Stimulated activated naive CD8-positive, alpha-beta T cell treated with anti-CD3 and anti-CD28 coated beads, Interleukin-15, Interleukin-2, amounts not matched to agents 100 U/mL and 50 U/mL, for 24 hours (primary cell): ENCODE measurements at places on chromosomes 6 and 20.
A peak's percentile ranks its signal among the peaks of the same experiment; 100 is the strongest.

GRCh38 chr6:116370760-116371119 is at the start of gene DSE:
DSE (plus strand) TSS chr6:116370947; CDS start chr6:116399251, 28,304 bp downstream.
- peak; percentile 68 for DNase-seq

DNA sequence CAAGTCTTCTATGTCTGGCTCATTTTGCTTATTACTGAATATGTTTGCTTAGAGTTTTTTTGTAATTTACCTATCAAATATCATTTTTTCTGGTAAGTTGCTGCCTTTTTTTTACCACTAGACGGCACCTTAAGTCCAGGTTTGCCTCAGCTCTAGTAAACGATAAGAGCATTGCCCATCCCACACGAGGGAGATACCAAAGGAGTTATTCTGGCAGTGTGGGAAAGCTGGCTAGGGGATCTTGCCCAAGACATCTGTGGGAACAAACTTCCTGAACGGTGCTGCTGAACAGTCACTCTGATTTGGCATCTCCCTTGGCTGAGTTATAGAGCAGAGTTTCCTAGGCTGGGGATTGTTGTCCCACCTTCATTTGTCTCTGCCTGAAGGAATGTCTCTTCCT is 306.4 kb downstream of the COL12A1 start:
- no peak for DNase-seq

GRCh38 chr6:52331793-52332457 is 30.0 kb upstream of the PAQR8 start:
- DNase-seq, result no peak

DNA sequence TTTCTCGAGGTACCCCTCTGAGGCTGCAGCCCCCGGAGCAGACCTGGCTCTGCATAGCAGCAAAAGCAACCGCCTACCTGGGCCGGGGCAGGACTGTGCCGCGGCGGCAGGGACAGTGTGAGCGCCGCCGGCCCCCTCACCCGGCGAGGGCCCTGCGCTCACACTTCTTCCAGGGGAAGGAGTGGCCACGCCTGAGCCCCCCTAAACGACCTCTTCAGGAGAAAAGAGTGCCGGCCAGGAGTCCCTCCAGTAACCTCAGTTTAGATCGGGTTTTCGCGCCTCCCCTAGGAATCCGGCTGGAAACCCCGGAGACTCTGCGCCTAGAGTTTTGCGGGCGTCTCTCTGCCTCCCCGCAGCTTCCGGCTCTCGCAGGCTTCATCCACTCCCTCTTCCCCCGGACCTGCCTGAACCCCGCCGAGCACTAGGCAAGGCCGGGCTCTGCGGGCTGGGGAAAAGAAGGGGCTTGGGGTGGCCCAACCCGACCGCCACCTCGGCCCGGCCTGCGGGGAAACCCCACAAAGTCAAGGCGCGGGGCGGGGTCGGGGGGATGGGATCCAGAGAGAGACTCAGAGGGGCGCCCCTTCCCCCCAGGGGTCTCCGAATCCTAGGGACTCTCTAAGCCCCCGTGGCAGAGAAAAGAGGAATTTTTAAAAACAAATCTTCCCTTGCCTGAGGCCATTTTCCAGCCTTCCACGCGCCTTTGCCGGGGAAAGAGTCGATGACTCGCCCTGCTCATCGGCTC is 558 bp downstream of the LINC00237 start:
- DNase-seq, result no peak

- DNase-seq, result no peak
Measured at GRCh38 chr6:56932910-56933477, 21.9 kb upstream of the BEND6 start.

DNA sequence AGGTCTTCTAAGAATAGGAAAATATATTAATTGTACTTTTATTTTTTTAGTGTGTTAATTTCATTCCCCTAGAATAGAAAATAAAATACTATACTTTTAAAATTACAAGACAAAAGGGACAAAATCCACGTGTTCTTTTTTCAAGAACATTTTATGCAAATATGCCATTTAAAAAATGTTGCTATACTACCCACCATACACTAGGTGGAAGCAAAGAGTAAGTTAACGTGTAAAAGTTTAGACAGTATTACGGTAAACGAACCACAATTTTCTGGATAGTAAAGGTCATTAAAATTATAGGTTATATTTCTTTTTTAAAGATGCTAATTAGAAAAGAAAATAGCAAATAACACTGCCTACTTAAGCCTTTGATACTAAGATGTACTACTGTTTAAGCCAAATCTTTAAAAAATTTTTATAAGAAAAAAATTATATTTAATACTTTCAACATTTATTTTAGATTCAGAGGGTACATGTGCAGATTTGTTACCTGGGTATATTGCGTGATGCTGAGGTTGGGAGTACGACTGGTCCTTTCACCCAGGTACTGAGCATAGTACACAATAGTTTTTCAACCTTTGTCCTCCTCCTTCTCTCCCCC is 287.6 kb downstream of the PHF3 start:
- DNase-seq, result no peak

- DNase-seq, result no peak
Measured at GRCh38 chr6:122429323-122429722, 29.9 kb downstream of the HSF2 start.

- DNase-seq, result no peak
Measured at GRCh38 chr20:37390503-37390890, 44.6 kb downstream of the SRC start.

- peak; percentile 84 for DNase-seq
Measured at GRCh38 chr6:159169193-159169555, at the start of gene FNDC1. FNDC1 (plus strand) TSS chr6:159169400; CDS start chr6:159169597, 197 bp downstream.

DNA sequence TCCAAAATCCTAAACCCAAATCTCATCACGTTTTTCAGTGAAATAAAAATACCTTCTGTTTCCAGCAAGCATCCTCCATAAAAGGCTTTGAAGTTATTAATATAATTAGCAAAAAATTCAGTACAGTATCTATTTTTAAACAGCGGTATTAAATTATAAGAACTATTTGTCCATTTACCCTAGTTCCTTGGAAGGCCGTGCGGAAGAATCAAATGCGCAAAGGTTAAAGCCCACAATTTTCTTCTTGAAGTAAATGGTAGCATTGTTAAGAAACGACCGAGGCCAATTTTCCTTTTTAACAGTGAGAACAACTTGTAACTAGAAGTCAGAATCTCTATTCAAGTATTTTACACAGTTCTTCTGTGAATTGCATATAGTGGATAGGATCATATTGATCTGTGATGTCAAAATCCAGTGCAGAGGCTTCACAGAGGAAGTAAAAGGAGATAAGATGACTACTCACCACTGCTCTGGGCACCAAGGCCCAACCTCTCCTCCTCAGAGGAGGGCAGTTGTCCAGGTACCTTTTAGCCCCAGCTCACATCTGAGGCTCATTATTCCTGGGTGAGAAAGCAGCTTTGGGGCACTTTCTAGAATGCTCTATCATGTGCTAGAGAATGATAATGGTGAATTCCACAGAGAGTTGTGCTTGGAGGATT is 36.3 kb downstream of the TNFAIP3 start:
- DNase-seq, result no peak

GRCh38 chr6:75481394-75481793 is 12.2 kb downstream of the FILIP1 start:
- DNase-seq, result no peak

GRCh38 chr6:134398453-134398852 is 80.5 kb upstream of the SGK1 start:
- DNase-seq, result peak; percentile 37
